CD14-positive monocyte (primary cell): ENCODE measurements at places on chromosomes 7 and 10.

GRCh38 chr7:66265566-66265965 is 60.4 kb downstream of the TPST1 start:
- no peak for DNase-seq

- no peak for DNase-seq
Observed at GRCh38 chr10:49602380-49603023, 7.6 kb upstream of the SLC18A3 start.

- peak; percentile 67 for DNase-seq
Observed at GRCh38 chr10:72334825-72335393, 19.8 kb downstream of the DNAJB12 start.

DNA sequence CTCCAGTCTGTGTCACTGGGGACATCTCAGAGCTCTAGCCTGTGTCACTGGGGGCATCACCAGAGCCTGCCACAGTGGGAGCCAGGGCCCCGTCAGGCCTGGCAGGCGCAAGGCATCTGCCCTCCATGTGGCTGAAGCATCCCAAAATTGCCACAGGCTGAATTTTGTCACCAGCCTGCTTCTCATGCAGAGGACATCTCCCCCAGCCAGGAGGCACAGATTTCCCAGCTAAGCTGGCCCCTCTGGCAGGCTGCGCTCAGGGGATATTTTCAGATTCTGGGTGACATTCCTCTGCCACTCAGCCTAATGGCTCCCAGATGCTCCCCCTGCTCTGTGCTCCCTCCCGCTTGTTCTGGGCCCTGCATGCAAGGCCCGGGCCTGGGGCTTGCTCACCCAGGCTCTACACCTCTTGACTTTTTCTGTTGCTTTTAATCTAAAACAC is 64.6 kb downstream of the COL13A1 start:
- no peak for DNase-seq

GRCh38 chr10:93006435-93007039 is 54.1 kb upstream of the CYP26C1 start:
- no peak for DNase-seq

- DNase-seq: no peak
Observed at GRCh38 chr7:105878746-105879605, 2.6 kb upstream of the ATXN7L1 start.
